Activated naive CD8-positive, alpha-beta T cell treated with anti-CD3 and anti-CD28 coated beads, Interleukin-2, amount 50 U/mL, for 16 hours (primary cell): ENCODE measurements at places on chromosomes 4 and X.

GRCh38 chr4:53583513-53583912 lies 7.8 kb downstream of the LNX1 start:
- DNase-seq, result no peak

DNA sequence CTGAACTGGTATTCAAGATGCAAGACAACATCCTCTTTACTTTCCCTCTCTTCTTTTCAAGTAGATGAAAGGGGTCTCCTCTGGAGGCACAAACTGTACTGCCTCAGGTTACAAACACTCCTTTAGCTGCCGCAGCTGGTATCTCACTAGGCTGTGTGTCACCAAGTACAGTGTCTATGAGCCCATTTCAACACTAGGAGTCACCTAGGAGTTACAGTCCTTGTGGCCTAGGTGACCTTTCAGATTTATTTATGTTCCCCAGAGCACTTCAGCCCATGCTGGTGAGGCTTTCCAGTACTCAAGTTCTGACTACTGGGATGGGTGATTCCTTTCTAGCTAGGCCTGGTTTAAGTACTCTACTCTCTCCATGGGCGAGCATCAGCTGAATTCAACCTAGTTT lies 32.4 kb upstream of the TMLHE start:
- no peak for DNase-seq

DNA sequence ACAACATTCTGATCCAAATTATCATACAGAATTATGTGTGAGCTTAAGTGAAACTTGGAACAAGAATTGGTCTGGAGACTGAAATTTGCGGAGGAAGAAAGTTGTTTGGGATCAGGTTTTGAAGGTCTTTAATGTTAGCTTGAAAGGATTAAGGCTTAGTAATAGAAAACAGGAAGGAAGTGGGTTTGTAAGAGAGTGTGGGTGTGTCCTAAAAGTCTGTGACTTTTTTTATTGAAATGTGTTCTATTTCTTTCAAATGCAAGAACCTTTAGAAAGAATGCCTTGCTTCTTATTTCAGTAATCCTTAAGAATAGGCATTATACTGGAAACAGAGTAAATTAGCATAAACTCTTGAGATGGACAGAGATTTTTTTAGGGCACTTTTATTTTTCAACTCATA lies 198.0 kb downstream of the GALNTL6 start:
- no peak for DNase-seq

GRCh38 chr4:57125996-57126395 lies 15.8 kb upstream of the IGFBP7 start:
- DNase-seq, result no peak

GRCh38 chr4:1002131-1002630 lies 9.0 kb upstream of the SLC26A1 start:
- DNase-seq, result no peak

- DNase-seq, result no peak
Observed at GRCh38 chr4:3414421-3415279, 27.1 kb upstream of the HGFAC start.

- no peak for DNase-seq
Observed at GRCh38 chrX:150080497-150080896, 142.2 kb upstream of the EOLA2 start.

DNA sequence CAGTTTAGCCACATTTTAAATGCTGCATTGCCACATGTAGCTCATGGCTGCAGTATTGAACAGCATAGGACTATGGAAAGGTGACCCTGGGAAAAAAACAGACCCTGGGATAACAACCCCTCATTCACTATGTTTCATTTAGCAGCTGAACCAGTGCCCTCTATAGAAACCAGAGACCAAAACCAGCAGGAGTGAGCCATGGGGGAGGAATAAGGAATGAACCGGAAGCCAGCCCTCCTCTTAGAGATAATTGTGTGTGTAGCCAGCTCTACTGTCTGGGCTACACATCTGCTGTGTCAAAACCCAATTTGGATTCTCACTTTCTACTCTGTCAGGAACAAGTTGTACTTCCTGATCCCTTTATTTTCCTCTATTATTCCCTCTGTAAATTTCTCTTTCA lies 158.5 kb upstream of the S100G start:
- no peak for DNase-seq

DNA sequence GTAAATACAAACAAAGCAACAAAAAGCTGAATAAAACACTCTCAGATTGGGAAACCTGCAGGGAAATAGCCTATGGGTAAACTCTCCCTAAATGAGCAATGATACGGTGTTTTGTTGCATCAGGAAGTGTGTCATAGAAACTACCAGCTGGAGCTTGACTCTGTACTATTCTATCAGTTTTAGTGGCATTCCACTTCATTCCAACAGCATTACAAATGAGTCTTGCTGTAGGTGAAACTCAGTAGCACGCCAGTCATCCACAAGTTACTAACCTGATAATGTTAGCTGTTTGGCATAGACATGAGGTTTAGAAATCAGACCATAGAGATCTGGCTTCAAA lies 24.9 kb downstream of the FGFBP1 start:
- no peak for DNase-seq

DNA sequence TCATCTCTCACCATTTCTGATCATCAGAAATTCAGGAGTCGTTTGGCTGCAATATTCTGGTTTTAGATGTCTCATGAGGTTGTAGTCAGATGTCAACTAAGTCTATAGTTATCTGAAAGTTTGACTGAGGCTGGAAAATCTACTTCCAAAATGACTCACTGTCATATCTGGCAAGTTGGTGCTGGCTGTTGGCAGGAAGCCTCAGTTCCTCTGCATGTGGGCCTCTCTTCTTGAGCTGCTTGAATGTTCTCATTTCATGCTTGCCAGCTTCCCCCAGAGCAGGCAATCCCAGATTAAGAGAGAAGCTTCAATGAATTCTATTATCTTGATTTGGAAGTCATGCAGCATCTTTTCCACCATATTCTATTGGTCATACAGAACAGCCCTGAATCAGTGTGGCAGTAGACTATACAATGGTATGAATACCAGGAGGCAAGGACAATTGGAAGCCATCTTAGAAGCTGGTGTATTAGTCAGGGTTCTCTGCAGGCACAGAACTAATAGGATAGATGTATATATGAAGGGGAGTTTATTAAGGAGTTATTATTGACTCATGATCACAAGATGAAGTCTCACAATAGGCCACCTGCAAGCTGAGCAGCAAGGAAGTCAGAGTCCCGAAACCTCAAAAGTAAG lies 46.8 kb upstream of the ELF2 start:
- no peak for DNase-seq

- no peak for DNase-seq
Observed at GRCh38 chr4:5722328-5722727, 11.3 kb downstream of the EVC start.

DNA sequence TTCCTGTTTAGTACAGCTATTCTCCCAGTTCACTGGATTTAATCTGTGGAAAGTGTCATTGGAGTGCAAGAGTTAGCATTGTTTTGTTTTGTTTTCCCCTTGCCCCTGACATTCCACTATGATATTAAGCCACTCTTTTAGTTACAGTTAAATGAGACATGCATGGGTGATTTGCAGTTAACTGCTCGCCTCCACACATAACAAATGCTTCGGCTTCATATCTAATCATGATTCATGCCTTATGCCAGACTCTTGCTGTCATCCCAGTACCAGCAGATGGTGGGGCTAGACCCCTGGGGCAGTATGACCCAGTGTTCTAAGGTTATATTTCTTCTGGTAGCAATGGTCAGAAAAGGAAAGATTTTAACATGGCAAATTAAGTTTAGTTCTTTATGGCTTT lies 80.1 kb downstream of the RAP1GDS1 start:
- DNase-seq, result no peak

- no peak for DNase-seq
Observed at GRCh38 chr4:73704314-73705055, 35.9 kb upstream of the CXCL8 start.

GRCh38 chr4:112895811-112896608 lies 153.4 kb upstream of the ANK2 start:
- no peak for DNase-seq

DNA sequence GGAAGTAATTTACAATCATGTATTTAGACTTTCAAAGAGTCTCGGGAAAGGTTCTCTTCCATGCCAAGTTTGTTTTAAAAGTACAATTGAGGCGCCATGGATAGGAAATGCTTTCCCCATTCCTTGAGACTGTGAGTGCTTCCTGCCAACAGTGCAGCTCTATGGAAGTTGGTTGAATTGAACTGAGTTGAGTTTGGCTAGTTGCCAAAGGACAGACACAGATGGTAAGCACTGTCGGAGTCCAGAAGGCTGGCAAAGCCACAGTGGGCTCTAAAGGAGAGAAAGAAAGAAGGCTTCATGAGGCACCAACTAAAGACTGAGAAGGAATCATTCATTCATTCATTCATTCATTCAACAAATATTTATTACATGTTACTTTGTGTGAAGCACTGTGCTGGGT lies 4.3 kb upstream of the KCNE5 start:
- DNase-seq, result no peak

DNA sequence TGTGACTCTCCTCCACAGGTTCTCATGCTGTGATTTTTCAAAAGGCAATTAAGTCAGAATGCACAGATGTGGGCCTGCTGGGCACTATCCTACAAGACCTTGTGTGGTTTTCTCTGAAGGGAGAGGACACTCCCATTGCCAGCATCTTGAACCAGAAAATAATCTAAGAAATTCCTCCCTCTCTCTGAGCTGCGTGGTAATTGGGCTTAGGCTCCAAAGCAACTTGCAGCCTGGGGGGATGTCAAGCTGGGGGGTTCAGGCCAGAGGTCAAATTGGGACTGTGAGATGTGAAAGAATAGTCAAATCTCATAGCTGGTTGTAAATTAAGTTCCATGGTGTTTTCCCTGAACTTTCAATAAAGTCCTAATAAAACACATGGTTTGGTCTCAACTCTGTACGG lies 350.6 kb upstream of the SLC7A11 start:
- no peak for DNase-seq

DNA sequence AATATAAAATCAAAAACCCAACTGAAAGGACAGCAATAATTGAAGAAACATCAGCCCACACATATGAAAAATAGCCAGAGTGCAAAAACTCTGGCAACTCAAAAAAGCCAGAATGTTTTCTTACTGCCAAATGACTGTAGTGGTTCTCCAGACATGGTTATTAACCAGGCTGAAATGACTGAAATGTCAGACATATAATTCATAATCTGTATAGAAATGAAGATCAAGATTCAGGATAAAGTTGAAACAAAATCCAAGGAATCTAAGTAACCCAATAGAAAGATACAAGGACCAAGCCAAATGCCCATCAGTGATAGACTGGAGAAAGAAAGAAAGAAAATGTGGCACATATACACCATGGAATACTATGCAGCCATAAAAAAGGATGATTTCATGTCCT lies 553.3 kb upstream of the KLHL4 start:
- no peak for DNase-seq

DNA sequence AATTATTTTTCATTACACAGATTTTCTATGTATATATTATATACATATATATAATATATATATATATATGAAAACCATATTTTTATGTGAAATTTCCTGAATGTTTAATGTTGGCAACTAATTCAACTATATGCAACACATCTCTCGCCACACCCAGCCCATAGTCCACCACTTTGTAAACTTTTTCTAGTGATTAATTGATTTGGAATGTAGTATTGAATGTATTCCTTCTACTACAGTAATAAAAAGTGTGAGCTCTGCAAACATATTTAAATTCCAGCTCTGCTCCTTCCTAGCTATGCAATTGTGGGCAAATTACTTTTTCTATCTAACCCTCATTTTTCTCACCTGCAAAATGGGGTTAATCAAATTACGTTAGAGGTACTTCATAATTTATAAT lies 187.8 kb downstream of the TEX11 start:
- no peak for DNase-seq

- no peak for DNase-seq
Observed at GRCh38 chr4:124224256-124224655, 488.3 kb downstream of the ANKRD50 start.

DNA sequence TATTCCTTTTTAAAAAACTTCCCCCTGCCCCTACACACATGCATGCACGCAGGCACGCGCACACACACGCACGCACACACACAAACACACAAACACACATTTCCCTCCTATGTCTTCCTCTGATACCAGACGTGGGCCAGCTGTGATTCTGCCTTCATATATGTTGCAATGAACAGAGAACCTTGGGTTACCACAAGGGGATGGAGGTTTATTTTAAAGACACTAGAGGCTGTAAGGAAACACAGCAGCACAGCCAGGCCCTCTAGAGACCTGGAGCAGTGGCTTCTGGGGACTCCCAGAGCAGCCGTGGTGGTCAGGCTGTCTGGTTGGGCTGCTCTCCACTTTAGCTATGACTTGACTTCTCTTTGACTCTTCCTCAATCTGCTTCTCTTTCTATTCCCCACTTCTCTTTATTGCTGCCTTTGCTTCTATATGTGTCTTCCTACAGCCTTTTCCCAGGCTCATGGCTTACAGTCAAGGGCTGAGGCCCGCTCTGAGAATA lies 3.2 kb upstream of the TLR10 start:
- no peak for DNase-seq

GRCh38 chrX:150635952-150636351 lies 57.2 kb upstream of the MTMR1 start:
- no peak for DNase-seq

DNA sequence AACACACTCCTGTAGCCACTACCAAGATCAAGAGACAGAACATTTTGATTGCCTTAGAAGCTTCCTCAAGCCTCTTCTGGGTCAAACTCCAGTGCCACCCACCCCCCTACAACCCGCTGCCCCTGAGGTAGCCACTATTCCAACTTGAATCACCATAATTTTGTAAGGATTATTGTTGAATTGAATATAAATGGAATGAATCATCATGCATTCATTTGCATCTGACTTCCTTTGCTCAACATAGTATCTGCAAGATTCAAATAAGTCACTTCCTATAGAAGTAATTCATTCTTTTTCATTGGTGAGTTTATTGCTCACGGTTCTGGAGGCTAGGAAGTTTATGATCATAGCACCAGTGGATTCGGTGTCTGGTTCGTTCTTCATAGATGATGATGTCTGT lies 364.2 kb downstream of the SLITRK2 start:
- DNase-seq, result no peak

DNA sequence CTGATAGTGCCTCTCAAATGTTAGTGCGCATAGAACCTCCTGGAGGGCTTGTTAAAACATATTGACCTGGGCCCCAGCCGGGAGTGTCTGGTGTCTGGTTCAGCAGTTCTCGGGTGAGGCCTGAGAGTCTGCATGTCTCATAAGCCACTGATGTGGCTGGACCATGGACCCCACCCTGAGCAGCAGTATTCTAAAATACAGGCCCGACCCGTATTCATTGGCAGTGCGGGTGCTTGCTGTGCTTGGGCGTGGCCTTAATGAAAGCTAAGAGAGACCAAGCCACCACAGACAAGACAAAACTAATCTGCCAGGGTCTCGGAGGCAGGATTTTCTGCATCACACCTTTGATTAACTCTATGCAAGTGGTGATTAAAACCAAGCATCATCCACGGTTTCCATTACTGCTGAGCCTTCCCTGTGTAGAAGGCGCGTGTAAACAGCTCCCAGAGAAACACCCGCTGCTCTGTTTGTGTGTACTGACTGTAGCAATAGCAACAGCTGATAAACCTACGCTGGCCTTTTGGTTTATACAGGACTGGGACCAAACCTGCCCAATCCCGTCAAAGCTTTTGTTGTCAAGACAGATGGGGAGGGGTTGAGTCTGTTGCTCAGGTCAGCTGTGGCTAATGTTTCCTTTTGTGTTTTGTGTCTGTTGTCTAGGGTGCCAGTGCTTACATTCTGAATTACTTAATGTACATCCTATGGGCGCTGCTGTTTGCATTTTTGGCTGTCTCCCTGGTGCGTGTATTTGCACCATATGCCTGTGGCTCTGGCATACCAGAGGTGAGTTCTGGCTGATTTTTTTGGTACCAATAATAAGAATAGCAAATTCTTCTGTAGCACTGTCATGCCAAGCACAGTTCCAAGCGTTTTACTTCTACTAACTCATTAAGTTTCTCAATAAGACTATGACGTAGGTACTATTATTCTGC lies 40.8 kb downstream of the CLCN4 start:
- DNase-seq, result no peak

- DNase-seq, result no peak
Observed at GRCh38 chrX:34503119-34503518, 154.0 kb downstream of the TMEM47 start.
